Posterior vena cava (tissue), 2 donors: ENCODE measurements at places on chromosomes 5 and 9. TPM values are rescaled to one million over a fixed set of nuclear protein-coding genes. Genes with fewer than 3 reads are reported as not detected.

- no peak for DNase-seq
These were observed 26.1 kb downstream of the CHD1 start for GRCh38 chr5:98902733-98903132.

PFN3 gene
- not detected for total RNA-seq

CHSY3 gene
- total RNA-seq = 4.9 TPM

MPDZ gene
- 63.3 TPM for total RNA-seq

MRPL22 gene
- total RNA-seq = 40.1 TPM
